ENCODE measurements at places on chromosomes 7 and 10. TPM values are rescaled to one million over a fixed set of nuclear protein-coding genes. Genes with fewer than 3 reads are reported as not detected.

Gene IKZF5
- total RNA-seq = 1.2 TPM

Gene SYT15B
- not detected for total RNA-seq

Gene BAMBI
- 0.32 TPM for total RNA-seq

Gene ANXA11
- total RNA-seq = 72.4 TPM

Gene TAS2R41
- total RNA-seq = not detected

Gene ANXA8L1
- total RNA-seq = 0.17 TPM

Gene PDE1C
- 0.09 TPM for total RNA-seq

Gene HIBADH
- 85.7 TPM for total RNA-seq

Gene HABP2
- total RNA-seq = not detected

Gene MYH16
- not detected for total RNA-seq

Gene SORCS1
- total RNA-seq = not detected

Gene CALML5
- not detected for total RNA-seq

Gene RET
- total RNA-seq = 0.17 TPM

Gene SLC29A4
- total RNA-seq = 6.1 TPM

Gene METTL27
- total RNA-seq = 11.8 TPM

Gene ADRB1
- not detected for total RNA-seq

Gene OLAH
- not detected for total RNA-seq

Gene BLNK
- total RNA-seq = 0.09 TPM

Gene SPDYE16
- total RNA-seq = under 0.01 TPM

Gene ODAD2
- total RNA-seq = under 0.01 TPM

Gene MOGAT3
- not detected for total RNA-seq

Gene GNGT1
- not detected for total RNA-seq

Gene SFR1
- 2.7 TPM for total RNA-seq

Gene C10orf67
- total RNA-seq = not detected

Gene STEAP2
- total RNA-seq = 32.4 TPM

Gene XRCC2
- total RNA-seq = 0.26 TPM

Gene EFCAB10
- not detected for total RNA-seq

Gene TMEM140
- total RNA-seq = 12.0 TPM

Gene POMZP3
- 5.2 TPM for total RNA-seq

Data from bronchial smooth muscle cell (primary cell).